ENCODE measurements at places on chromosomes 12 and 14.
A peak's percentile ranks its signal among the peaks of the same experiment; 100 is the strongest.

GRCh38 chr12:91870872-91871707 lies 274.6 kb downstream of the BTG1 start:
- DNase-seq = no peak

DNA sequence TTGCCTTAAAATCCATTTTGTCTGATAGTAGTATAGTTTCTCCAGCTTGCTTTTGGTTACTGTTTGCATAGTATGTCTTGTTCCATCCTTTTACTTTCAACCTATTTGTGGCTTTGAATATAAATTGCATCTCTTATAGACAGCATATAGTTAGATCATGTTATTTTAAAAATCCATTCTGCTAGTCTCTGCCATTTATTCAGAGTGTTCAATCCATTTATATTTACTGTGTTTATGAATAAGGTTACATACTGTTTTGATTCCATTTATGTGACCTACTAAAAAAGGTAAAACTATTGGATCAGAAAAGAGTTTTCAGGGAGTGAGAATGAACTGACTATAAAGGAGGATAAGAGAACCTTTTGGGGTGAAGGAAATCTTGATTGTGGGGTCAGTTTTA lies 29.6 kb upstream of the VPS33A start:
- DNase-seq = no peak

- no peak for DNase-seq
Measured at GRCh38 chr12:21248679-21249078, 86.0 kb downstream of the SLCO1A2 start.

- no peak for DNase-seq
Measured at GRCh38 chr12:78018939-78019338, 188.2 kb downstream of the NAV3 start.

GRCh38 chr12:56221232-56221756 lies 428 bp downstream of the RNF41 start:
- DNase-seq = no peak

GRCh38 chr14:50082784-50083466 lies 33.4 kb downstream of the VCPKMT start:
- DNase-seq = no peak

DNA sequence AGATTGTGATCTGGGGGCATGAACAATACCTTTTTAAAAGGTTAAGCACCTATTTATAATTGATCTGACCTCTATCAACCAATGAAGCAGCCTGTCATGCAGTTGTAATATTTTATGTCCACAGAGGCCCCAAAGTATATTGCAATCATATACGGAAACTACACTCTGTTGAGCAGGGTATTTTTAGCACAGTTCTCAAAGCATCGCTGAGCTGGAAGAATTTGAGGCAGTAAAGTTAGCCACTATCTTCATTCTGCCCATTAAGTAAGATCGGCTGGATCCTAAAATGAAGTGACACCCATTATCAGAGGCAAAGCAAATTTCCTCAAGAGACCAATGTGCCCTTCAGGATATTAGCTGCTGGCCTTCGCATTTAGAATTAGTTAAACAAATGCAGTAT lies 47.7 kb upstream of the GRIP1 start:
- no peak for DNase-seq

DNA sequence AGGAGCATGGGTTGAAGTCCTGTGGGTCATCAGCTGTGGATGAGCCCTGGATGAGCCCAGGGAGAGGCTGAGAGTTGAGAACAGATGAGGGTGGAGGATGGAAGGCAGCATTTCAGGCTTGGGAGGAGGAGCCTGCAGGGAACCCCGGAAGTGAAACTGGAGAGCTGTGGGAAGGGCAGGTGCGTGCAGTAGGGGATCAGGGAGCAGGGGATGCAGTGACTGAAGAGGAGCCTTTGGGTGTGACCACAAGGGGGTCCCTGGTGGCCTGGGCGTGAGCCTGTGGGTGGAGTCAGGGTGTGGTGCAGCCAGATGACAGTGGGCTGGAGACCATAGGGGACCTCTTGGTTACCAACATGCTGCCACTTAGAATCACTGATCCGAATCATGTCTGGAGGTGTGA lies 115.5 kb downstream of the PAPOLA start:
- DNase-seq = no peak

GRCh38 chr12:12960639-12961209 lies 8.8 kb upstream of the GPRC5D start:
- no peak for DNase-seq

- no peak for DNase-seq
Measured at GRCh38 chr12:96212456-96213375, 18.5 kb downstream of the ELK3 start.

- DNase-seq = no peak
Measured at GRCh38 chr12:108939594-108939993, 59.7 kb downstream of the DAO start.

DNA sequence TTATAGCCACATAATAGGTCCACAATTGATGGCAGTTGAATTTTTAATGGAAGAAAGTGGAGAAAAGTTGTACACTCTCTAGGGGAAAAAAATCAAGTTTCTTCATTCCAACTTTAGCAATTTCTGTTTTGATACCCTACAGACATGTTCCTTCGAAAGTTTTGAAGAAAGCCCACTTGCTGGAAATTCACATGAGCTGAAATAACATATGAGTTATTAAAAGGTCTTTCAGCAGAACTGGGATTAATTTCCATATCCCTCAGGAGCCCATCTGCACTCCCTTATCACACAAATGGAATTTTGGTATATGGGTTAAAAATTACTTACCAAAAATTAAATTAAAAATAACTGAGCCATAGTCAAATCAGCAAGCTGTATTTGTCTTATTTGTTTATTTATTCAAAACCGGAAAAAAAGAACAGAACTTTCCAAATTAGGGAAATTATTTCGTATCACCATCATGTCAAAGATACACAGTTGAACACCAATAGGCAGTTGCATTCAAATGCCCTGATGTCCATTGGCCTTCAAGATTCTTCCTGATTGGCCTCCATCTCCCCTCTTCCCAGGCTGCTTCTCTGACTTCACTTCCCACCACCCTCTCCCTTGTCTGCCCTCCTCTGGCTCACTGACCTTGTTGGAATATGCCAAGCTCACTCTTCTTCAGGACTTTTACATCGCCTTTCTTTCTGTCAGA lies 445.5 kb downstream of the EGLN3 start:
- DNase-seq = no peak

DNA sequence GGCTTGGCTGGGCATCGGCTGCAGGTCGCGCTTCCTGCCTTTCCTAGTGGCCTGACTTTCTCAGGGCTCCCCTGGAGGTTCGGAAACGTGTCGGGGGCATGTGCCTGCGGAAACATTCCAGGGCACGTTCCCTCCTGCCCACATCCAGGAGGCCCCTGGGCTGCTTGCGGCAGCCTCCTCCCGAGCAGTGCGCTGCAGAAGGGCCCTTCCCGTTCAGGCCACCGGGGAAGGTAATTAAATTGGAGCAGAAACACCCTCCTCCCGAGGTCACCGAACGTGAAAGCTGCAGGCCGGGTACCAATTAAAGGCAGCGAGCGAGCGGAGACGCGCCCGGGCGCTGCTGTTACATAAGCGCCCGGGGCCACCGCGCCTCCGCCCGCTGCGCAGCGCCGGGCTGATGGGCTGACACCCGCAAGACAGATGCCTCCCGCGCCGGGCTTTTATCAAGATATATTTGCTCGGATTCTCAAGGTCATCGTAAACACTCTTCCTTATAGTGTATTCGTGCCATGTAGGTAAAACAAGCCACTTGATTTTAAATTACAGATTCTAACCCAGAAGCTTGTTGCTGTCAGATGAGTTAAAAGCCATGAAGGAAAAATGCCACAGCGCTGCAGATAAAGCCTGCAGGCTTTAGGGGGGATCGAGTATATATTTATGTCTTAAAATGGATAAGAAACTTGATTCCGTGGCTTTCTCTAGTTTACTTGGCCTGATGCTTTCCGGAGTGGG lies 31.4 kb downstream of the SSPN start:
- no peak for DNase-seq

DNA sequence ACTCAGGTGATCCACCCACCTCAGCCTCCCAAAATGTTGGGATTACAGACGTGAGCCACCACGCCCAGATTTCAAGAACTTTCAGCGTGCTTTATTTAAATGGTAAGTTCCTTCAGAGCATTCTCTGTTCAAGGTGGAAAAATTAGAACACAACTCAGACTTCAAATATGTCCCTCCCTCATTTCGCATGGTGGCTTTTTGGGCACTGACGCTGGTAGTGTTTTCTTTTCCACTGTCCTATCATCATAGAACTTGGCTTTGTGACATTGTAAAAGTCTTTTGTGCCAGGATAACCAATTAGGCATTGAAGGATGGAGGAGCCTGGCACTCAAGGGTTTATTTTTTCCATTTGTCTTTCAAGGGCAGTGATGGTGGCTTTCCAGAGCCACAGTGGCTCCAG lies 190.8 kb downstream of the NUAK1 start:
- DNase-seq = no peak

GRCh38 chr12:53227341-53227740 lies 4.7 kb downstream of the RARG start:
- DNase-seq = no peak

GRCh38 chr12:54029529-54030441 lies 1.5 kb downstream of the HOXC6 start:
- DNase-seq = no peak

GRCh38 chr12:10247436-10248058 lies 34.9 kb downstream of the GABARAPL1 start:
- no peak for DNase-seq

DNA sequence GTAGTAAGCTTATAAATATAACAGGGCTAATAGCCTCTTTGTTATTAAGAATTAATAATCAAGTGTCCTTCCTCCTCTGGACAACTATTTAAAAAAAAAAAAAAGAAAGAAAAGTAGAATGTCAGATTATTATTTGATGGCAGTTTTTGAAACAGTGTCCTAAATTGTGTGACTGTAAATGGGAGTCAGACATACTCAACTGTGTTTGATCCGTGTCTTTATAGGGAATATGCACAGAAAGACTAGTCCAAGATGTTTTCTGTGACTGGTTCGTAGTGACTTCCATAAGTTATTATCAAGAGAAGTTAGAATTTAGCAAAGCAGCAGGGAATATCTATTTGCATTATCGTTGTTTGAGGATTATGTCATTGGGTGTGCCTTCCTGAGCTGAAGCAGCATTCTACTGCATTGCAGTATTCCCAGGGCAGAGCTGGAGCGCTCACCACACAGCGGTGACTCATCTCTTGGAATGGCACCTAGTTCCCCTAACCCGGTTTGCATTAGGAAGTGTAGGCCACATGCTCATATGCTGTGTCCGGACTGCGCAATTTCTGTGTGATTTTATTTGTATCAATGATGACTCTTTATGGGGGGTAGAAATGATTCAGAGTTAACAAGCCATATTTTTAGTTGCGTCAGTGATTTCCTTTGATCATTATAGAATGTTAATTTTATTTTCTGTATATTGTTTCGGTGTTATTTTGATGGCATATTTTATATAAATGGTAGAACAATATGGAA lies 7.9 kb downstream of the DYNC1H1 start:
- peak; percentile 75 for DNase-seq
